ENCODE measurements at places on chromosomes 13 and 19. TPM values are rescaled to one million over a fixed set of nuclear protein-coding genes. Genes with fewer than 3 reads are reported as not detected.
A peak's percentile ranks its signal among the peaks of the same experiment; 100 is the strongest.

- DNase-seq, result no peak
These were observed 29.9 kb upstream of the FAM124A start for GRCh38 chr13:51192348-51192747.

DNA sequence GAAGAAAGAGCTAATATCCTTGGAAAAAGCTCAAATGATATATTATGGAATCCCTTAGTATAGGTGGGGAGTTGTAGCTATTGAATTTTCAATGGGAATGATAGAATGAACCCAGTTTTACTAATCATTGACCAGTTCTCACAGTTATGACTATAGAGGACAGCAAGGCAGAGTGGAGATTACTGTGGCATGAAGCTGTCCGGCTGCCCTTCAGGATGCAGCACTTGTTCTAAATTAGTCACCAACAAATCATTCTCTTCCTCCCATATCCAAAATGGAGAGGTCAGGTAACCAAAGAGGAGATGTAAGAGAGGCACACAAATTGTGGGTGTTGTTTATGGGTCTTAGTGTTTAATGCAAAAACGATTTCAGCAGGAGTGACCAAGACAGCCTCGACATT is 1490.0 kb upstream of the MIR17HG start:
- DNase-seq, result peak; percentile 16

GRCh38 chr13:73166204-73166603 is 107.4 kb downstream of the KLF5 start:
- no peak for DNase-seq

S1PR2 gene
- total RNA-seq, result 3.3 TPM

VSTM2B gene
- total RNA-seq, result not detected
